ENCODE measurements at places on chromosomes 3 and 15.

DNA sequence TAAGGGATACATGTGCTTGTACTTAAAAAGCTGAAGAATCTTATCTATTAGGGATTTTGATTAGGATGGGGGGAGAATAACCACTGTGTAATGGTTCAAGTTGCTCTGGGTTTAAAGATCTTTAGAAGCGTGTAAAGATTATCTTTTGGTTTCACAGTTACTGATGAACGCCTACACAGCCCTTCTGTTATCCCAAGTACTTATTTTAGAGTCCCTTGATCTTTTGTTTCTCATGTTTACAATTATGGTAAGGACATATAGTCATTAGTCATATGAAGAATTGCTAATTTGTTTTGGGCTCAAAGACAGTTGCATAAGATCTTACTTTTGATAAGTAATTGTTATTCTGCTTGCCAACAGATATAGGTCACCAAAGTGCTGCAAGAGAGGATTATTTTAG is 160.1 kb downstream of the PLCL2 start:
- no peak for DNase-seq

GRCh38 chr3:176430244-176431037 is 766.8 kb downstream of the TBL1XR1 start:
- no peak for DNase-seq

DNA sequence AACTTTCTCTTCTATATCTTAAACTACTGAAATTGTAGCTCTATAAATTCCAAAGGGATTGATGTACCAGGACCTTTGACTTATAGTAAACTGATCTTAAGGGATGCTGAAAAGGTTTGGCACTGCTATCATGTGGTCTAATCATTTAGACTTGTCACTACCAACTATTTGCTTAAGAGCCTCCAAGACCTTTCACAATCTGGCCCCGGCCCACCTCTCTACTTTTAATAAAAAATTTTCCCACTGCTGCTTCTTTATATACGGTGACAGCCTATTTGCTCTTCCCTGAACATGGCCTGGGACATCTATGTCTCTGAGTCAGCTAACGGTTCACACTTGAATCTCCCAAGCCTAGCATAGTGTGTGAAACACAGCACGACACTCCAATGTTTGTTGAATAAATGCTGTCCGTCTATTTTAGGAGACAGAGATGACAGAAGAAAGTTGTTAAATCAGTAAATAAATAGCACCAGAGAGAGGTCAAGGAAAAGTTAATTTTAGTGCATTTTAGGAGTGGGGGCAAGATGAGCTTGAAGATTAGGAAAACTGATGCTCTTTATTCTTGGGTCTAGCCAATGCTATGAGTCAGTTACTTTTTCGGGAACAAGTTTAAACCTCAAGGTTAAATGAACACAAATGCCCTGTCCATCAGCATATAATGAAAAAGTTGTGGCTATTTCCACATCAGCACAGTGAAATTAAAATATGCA is 212.9 kb downstream of the TIGIT start:
- no peak for DNase-seq

DNA sequence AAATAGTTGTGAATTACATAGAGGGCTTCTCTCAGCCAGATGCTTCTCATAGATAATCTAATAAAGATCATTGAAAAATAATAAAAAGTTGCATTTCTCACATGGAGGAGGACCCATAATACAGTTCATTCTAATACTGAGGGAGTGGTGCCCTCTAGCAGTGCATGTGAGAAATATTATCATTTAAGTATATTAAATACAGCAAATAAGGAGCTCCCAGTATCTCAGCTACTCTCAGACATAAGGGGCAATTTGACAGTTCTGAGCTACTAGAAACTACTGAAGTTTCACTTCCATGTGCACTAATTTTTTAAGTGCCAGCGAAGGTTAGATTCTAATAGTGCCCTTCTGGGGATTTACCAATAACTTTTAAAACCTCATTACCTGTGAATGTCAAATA is 188.3 kb downstream of the IL5RA start:
- DNase-seq, result no peak

GRCh38 chr3:56747150-56747549 is 54.6 kb downstream of the ARHGEF3 start:
- DNase-seq, result no peak

DNA sequence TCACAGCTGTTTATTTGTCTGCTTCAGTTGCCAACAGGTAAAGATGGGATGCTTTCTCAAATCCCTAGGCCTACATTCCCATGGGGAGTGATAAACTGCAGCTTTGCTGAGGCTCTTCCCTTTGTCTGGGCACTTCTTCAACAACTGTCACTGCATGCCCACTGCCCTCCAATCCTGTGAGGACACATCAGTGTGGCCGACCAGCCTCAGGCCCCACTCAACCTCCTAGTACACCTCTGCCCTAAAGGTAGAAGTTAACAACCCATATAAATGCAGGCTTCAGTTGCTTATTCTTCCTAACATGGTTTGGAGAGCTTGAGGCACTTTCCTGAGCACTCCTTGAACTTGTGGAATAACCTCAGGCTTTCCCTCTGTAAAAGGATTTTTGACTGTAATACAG is 49.6 kb downstream of the ROPN1B start:
- DNase-seq, result no peak

DNA sequence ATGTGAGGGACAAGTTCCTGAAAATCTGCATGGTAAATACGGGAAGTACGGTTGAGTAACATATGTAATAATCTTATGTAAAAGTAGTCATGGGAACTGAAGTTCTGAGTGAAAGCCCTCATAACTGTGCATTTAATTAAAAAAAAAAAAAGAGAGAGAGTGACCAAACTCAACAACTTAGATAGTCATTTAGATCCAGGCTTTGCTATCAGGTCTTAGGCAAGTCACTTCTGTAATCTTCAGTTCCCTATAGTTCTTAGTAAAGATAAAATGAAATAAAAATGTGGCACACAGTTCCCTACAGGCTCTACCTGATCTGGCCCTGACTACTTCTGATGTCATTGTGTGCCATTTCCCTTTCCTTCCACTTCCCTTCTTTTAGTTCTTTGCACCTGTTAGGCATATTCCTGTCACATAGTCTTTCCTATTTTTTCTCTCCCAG is 15.0 kb downstream of the RNF111 start:
- DNase-seq, result no peak

DNA sequence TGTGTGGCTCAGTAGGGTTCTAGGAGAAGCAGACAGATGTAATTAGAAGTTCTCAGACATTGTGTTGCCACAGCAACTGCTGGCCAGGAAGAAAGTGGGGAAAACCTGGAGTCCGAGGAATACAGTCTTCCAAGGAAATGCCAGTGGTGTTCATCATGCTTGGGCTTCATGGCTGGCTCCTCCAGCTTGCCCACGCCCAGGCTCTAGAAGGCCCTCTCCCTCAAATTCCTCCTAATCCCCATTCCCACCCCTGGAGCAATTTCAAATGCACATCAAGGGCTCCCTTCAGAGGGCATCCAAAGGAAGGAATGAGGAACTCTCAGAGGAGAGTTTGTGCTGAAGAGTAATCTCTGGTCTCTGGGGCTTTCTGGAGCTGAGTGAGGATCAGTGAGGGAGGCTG is 21.9 kb downstream of the FSTL1 start:
- DNase-seq, result no peak

DNA sequence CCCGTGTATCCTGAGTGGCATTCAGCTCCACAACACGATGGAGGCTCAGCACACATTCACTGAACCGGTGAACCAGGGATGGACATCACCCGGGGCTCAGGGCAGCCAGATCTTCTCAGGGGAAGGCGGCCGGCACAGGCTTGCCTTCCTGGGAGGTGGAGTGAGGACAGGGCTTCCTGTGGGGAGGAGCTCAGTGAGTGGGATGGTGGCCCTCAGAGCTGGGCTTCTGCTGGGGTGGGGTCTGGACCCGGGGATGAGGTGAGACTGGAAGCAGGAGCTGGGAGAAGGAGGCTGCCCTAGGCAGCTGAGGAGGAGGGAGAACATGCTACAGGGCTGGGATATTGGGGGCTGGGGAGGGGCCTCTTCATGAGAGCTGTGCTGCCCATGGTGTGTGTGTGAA is 58.5 kb upstream of the PRR23E start:
- no peak for DNase-seq

Data from stimulated activated CD8-positive, alpha-beta memory T cell treated with anti-CD3 and anti-CD28 coated beads, Interleukin-15, amount 100 ng/mL, for 48 hours (primary cell).